Fibroblast of skin of left quadriceps (primary cell): ENCODE measurements at places on chromosomes 5 and 9.

DNA sequence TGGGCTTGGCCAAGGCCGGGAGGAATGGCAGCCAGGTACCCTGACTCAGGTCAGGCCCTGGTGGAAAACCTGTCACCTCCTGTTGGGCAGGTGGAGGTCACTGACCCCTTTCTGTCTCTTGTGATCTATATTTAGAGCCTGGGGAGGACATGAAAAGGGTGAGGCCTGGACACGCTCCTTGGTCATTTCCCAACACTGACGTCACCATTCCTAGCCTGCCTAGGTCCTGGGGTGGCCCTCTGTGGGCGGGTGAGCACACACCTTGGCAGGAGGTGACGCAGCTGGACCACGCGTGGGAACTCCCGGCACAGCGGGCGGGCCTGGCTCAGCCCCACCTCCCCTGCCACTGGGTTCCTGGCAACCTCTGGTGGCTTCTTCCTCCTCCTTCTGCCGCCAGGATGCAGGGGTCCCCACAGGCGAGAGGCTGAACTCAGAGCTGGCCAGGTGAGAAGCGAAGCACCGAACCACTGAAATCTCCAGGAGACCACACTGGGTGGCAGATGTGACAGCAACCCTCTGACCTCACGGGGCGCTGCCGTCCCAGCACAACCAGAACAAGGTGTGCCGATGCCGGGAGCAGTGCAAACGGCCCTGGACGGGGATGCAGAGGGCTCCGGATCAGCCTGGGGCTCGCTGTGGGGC lies 6.4 kb upstream of the RALGDS start:
- DNase-seq = no peak

DNA sequence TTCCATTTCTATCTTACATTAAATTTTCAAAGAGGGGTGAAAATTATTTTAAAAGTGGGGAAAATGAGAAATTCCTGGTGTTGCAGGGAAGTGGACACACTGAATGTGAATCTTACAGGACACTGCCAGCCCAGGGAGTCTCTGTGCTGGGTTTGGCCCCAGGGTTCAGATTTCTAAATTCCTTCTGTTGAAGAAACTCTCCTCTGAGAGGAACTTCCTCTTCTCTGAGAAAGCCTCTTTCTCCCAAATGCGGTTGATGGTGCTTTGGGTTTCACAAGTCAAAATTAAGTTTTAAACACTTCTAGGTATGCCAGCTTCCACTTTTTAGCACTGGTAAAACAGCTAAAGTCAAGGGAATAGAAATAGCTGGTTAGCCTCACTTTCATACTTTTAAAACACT lies 317.9 kb upstream of the ITGA1 start:
- DNase-seq = no peak

- DNase-seq = peak; percentile 22
Observed at GRCh38 chr5:151315998-151316597, 12.5 kb upstream of the SLC36A3 start.

DNA sequence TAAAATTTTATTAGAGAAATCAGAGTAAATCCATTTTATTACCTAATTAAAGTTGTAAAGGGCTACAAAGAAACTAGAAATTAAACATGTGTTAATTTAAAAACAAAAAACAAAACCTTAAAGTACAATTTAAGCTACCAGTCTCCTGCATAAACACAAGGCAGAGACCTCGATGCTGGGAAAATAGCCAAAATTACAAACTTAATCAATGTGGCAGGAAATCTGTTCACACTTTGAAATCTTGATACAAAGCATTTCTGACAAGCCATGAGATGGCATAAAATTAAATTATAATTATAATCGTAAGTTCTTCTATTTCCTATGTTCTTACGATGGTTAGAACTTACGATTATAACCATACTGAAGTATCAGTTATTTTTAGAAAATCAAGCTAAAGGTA lies 158.0 kb upstream of the FREM1 start:
- DNase-seq = no peak

GRCh38 chr9:127919253-127919815 lies 2.5 kb upstream of the ST6GALNAC4 start:
- DNase-seq = peak; percentile 92

GRCh38 chr5:109416882-109417281 lies 7.1 kb upstream of the PJA2 start:
- no peak for DNase-seq

DNA sequence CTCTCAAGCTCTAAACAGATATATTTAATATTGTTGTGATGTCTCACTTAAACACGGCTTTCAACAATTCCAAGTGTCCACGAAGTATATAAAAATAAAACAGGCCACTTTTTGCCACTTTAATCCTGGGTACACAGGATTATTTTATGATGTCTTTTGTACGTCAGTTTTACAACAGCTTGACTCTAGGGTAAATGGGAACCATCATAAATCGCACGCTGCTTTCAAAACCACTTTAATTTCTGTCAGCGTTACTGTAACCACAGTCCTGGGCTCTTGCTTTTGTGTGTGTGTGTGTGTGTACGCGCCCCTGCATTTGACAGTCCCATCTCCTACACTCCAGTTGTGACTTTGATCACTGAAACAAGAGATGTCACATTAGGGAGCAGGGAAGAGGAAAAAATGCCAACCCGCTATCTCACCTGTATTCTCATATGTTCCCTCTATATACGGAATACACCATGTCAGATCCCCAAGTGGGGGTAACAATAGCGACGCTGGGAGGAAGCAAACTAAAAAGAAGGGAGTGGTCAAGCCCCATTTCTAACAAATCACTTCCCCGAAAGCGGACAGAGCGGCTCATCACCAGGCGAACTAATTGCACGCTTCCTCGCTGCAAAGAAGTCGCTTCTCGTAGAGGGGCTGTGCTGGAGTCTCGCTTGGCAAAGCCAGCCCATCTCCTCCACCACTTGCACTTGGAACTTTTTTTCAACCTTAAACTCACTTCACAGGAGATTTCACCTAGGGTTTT lies 1.2 kb downstream of the BNC2 start:
- DNase-seq = no peak

DNA sequence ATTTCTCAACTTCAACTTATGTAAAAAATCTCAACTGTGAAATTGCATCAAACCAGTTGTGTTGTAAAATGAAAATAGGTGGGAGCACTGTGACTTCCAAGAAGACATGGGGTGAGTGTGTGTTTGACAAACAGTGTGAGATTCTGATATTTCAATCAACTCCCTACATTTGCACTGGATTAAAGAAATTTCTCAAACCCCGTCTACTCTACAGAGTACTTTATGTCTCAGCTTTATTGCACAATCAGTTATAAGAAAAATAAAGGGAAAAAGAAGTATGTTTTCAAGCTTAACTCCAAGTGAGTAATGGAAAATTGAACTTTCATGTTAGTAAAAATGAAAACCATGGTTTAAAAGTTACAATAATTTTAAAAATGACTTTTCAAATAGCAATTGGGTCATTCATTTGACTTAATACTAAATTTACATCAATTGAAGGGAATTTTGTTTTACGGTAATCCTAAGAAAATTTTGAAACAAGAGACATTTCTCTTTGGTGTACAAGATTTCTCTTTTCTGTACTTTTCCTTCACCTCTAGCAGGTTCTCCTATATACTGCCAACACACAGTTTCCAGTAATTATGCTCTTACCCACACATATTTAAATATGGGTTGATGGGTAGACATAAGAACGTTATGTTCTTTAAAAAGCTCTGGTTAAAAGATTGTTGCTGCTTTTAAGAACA lies 80.3 kb downstream of the CDO1 start:
- DNase-seq = no peak

DNA sequence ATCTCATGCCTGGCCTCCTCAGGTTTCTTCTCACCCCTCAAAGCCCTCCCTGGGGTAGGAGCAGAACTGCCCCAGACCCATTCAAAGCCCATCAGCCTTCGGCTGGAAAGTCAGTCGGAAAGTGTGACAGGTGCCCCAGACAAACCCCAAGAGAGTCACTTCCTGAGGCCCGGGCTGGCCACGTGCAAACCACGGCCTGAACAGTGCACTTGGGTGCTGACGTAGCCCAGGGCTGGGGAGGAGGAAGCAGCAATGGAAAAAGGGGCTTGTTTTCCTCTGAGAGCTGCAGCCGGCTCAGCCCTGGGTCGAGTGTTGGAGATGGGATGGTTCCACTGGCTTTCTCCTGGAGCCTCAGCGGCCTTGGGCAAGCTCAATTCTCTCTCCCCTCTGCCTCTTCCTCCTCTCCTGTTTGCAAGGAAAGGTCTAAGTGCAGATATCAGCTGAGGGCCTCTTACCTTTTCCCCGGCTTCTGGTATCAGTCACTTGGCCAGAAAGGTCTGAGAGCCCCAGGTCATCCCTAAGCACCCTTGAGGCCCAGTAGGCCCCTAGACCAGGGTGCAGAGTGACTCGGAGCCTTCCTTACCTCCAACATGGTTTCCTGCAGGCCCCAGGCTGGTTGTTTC lies 5.9 kb upstream of the EGR1 start:
- DNase-seq = no peak

- no peak for DNase-seq
Observed at GRCh38 chr9:89885156-89885555, 280.3 kb downstream of the GADD45G start.

DNA sequence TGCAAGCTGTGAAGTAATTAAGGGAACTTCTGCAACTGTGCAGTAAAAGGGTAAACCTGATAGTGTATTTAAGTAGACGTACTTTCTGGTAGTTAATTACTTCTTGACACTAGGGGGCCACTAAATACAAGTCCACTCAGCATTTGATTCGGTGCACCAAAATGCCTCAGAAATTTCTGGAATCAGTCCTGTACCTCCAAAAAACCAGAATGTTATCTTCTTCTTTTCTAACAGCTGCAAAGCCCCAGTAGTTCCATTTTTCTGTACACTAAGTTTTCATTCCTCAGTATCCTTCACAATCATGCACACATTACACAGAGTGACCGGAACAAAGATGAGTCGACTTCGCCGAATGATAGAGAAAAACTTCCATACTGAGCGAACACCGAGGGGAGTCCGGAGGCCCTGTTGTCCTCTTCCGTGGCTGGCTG lies 484 bp downstream of the GFM2 start:
- no peak for DNase-seq

- no peak for DNase-seq
Observed at GRCh38 chr5:10468256-10468655, 26.6 kb downstream of the ROPN1L start.

- no peak for DNase-seq
Observed at GRCh38 chr9:34665067-34665380, 2.6 kb upstream of the CCL27 start.

GRCh38 chr9:87243602-87244001 lies 254.1 kb upstream of the DAPK1 start:
- no peak for DNase-seq

DNA sequence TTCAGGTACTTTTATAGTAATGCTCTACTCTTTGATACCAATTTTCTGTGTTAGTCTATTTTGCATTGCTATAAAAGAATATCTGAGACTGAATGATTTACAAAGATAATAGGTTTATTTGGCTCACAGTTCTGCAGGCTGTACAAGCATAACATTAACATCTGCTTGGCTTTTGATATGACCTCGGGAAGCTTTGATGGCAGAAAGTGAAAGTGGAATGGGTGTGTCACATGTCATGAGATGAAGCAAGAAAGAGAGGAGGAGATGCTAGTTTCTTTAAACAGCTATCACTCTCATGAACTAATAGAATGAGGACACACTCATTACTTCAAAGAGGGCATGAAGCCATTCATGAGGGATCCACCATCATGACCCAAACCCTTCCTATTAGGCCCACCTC lies 270.9 kb upstream of the IL12B start:
- no peak for DNase-seq

- DNase-seq = no peak
Observed at GRCh38 chr5:58759745-58760144, 176.9 kb downstream of the RAB3C start.

DNA sequence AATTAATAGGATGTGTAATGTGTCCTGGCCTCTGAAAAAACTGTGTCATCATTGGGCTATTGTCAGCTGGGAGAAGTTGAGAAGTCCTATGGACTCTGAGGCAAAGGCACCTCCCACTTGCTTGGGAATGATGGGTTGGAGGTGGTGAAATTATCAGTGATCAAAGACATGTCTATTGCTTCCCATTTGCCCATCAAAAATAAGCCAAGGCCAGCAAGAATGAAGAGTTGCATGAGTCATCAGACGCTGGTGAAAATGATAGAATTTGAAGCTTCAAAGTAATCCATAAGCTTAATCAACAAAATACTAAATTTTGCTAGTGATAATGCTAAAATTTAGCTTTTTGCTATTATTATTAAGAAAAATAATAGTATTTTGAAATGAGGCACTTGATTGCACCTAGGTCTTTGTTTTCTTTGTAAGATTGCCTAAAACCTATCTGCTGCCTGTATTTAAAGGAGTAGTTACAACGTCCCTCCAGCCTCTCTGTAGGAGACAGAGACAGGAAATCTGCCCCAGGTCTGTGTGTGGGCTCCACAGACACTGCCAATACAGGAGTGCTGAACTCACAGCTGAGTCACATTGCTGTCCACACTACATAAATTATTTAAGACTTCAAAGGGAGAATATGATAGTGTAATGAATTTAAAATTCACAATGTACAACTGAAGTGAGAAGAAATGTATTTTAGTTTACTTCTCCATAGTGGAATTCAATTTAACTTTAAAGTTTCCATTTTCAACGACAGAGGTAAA lies 48.4 kb upstream of the APC start:
- DNase-seq = peak; percentile 80

DNA sequence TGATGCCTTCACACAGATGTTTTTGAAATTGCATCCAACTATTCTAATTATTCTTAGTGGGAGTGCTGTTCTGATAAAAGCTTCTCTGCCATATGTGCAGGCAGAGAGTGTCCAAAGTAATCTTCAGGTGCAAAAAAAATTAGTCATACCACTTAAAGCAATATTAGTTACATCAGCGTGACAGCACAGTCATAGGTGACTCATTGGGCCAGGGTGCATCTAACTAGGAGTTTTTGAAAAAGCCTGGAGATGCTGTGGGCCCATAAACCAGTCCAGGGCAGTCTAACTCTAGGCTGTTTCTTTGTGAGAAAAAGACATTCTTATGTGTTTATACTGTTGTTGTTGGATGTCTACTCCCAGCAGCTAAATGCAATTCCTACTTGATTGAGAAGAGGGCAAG lies 33.0 kb upstream of the C6 start:
- no peak for DNase-seq

DNA sequence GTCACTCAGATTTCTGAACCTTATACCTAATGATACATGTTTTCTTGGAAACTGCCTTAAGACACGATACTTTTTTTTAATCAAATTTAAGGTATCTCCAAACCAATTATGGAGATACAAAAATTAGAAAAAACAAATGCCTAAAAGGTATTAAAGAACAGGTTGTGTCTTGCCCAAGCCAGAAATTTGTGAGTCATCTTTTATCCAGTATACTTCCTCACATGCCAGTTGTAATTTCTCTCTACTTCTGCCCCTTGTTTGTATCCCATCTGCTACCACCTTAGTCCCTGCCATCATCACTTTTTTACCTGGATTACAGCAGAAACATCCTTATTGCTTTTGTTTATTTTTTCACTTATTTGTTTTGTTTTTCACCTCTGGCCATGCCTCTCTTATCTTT lies 571.2 kb upstream of the DAB2 start:
- DNase-seq = no peak

DNA sequence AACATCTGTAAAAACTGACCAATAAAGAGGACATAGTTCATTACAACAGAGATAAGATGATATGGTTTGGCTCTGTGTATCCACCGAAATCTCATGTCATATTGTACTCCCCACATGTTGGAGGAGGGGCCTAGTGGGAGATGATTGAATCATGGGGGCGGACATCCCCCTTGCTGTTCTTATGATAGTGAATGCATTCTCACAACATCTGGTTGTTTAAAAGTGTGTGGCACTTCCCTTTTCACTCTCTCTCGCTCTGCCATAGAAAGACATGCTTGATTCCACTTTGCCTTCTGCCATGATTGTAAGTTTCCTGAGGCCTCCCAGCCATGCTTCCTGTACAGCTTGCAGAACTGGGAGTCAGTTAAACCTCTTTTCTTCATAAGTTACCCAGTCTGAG lies 292.8 kb downstream of the SLF1 start:
- no peak for DNase-seq
